ENCODE measurements at places on chromosomes 7 and 10.

DNA sequence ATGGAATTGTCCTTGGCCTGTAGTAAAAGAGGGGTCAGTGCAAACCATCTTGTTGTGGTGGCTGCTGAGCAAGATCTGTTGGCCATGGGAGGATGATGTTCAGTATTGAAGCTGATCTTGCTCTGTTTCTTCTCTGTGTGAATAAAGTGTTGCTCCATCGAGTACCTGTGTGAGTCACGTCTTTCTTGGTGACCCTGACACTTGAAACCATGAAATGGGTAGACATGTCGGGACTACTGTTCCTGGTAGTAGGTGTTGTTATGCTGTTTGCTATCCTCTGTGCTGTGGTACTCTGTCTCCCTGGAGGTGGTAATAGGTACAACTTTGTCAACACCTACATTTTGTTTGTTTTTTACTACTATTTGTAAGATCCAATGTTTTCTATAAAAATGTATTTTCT, 330.6 kb downstream of the MDFIC start:
- DNase-seq = no peak

- no peak for DNase-seq
These were observed 75.5 kb downstream of the COPG2 start for GRCh38 chr7:130593033-130593432.

GRCh38 chr7:13042605-13043236, 355.3 kb downstream of the ARL4A start:
- no peak for DNase-seq

- no peak for DNase-seq
These were observed 13.7 kb downstream of the NPTX2 start for GRCh38 chr7:98630770-98631169.

DNA sequence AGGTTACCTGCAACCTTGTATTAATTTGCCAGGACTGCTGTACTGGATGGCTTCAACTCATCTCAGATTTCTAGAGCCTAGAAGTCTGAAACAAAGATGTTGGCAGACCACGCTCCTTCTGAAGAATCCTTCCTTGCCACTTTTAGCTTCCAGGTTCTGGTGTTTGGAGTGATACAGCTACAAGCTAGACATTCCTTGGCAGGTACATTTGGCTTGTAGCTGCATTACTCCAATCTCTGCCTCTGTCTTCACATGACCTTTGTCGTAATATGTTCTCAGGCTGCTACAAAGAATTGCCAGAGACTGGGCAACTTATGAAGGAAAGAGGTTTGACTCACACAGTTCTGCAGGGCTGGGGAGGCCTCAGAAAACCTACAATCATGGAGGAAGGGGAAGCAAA, 146.3 kb downstream of the GALNT17 start:
- DNase-seq = no peak

DNA sequence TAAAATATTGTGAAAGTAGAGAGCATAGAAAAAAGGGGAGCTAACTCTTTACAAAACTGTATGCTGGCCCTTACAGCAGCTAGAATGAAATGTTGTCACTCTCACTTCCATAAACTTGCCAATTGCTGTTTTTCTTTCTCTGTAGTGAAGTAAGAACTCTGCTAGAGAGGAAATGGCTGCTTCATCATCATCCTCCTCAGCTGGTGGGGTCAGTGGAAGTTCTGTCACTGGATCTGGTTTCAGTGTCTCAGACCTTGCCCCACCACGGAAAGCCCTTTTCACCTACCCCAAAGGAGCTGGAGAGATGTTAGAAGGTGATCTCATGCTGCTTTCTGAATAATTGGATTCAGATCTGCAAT, 7.6 kb upstream of the ASCC1 start:
- no peak for DNase-seq

DNA sequence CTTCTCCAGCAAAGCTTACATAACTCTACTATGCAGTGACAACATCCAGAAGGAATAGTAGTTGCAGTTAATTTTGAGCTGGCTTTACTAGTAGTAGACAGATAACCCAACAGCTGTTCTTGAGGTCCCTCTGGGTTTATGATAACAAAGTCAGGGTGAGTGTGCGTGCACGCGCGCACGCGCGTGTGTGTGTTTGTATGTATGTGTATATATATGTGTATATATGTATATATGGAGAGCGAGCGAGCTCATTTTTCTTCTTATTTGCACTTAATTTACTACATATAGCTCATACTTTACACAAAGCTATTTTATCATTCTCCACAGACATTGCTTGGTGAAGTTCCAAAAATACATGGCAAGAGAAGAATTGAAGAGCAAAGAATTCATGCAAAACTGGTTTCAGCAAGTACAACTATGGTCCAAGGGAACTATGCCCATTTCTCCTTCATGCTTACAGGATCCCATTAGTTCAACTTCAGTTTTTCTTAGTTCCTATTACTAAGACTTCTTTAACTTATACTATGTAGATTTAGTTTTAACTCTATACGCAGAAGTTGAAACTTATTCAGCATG, 105.9 kb upstream of the TMEM168 start:
- DNase-seq = no peak

DNA sequence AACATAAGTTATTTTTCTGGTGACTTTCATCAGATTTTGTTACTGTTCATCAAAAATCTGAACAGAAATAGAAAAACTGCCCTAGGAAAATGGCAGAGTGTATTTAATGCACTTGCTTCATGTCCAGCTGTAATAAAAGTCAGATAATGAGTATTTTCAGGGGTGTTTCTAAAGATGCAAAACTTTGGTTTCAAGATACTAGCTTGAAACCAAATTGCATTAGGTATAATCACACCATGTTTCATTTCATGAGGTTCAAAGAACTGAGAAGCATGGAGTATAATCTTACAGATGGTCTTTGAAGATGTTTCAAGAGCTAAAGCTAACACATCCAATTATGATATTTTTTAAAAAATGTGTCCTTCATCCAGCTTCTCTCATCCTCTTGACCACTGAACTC, 128.9 kb downstream of the NRCAM start:
- DNase-seq = no peak

DNA sequence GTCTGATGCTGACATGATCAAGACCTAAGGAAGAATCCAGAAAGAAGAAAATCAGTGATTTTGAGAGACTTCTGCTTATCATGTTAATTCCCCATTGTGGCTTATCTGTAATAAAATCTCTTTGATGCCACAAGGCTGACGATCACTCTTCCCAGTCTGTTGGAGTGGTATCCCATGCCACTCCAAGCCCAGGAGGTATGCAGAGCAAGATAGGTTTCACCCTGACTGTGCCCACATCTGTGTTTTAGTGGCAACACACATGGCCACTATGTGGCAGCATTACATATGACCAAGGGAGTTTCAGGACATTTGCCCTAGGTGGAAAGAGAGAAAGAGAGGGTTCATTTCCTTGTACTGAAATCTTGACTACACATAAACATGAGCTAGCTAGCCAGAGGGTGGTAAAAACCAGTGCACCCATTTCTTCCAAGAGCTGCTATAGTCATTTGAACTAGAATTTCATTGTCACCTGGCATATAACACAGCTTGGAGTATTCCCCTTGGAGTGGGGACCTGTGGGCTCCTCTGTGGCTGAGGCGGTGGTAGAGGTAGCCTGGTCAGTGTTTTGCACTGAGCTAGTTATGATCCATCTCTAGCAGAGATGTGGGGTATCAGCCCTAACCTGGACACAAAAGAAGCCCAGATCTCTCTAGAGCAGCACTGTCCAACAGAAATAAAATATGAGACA, 20.8 kb downstream of the LAMB4 start:
- DNase-seq = no peak

- no peak for DNase-seq
These were observed 97.4 kb downstream of the AVL9 start for GRCh38 chr7:32592701-32593100.

GRCh38 chr7:92586403-92586802, 3.8 kb downstream of the FAM133B start:
- DNase-seq = no peak

GRCh38 chr7:104980841-104981671, 32.9 kb upstream of the KMT2E start:
- DNase-seq = no peak

GRCh38 chr7:40582539-40582938, 447.7 kb downstream of the SUGCT start:
- no peak for DNase-seq

- no peak for DNase-seq
These were observed 89.0 kb downstream of the CUL1 start for GRCh38 chr7:148787571-148788295.

DNA sequence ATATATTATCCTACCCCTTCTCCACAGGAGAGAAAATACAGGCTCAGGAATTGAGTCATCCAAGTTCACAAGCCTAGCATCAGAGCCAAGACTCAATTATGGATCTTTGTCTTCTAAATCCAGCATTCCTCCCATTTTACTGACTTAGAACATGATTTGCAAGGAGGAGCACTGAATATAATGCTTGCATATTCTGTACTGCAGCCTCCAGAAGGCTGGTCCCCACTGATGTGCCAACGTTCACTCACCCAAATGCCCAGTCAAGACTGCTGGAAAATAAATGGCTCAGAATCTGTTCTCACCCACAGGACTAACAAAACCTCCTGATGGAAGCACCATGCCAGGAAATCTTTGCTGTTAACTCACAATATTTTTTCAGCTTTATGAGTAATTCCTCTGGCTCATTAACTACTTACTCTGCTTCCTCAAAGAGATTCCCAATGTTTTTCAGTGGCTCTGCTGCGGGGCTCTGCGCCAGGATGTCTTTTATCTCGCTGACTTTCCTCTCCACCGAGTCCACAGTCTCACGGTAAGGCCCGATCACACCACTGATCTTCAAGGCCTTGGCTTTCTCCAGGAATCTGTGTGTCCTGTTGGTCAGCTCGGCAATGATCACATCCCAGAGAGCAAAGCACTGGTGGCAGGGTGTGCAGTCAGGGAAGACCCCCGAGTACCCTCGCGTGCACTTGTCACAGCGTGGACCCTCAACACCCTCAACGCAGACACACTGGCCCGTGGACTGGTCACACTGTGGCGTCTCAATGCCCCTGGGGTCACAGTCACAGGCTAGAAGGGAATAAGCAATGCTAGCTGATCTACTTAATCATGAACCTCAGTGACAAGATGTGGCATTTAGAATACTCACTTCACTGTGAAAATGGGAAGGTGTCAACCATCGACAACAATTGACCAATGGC, 48.8 kb downstream of the DLD start:
- DNase-seq = no peak

DNA sequence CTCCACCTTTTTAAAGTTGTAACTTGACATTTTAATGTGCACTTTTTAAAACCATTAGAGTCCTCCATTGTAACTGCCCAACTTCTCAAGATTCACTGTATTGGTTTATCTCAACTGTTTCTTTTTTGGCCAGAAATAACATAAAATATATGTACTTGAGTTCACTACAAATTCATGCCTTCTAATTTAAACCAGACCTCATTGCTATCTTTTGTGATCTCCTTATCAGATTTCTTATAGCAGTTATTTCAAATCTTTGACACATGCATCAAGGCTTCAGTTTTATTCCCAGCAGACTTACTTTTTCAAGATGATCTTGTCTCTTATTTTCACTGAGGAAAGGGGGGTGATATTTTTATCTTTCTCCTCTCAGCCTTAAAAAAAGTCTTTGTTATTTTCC, 154.3 kb downstream of the PHF14 start:
- no peak for DNase-seq

DNA sequence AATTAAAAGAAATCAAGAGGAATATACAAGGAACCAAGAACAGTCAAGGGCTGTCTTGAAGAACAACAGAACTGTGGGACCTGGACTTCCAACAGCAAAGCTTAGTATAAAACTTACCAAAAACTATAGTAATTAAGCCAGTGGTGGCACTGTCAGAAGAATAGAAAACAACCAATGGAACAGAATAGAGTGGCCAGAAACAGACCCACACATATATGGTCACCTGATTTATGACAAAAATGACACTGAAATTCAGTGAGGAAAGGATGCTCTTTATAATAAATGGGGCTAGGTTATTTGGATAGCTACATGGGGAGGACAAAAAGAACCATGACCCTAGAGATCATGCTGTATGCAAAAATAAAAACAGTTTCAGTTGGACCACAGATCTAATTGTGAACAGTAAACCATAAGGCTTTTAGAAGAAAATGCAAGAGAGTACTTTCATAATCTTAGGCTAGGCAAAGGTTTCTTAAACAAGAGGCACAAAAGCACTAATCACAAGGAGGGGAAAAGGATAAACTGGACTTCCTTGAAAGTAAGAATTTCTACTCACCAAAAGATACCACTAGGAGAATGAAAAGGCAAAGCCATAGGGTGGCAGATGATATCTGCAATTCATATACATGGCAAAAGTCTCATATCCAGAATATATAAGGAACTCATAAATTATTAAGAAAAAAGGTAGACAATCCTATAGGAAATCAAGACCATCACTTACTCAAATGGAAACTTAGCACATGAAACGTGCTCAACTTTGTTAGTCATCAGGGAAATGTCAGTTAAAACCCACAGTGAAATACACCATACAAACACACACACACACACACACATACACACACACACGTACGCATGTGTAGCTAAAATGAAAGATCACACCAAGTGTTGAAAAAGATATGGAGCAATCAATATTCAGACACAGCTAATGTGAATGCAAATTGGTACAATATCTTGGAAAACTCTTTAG, 20.8 kb downstream of the HYCC1 start:
- no peak for DNase-seq

DNA sequence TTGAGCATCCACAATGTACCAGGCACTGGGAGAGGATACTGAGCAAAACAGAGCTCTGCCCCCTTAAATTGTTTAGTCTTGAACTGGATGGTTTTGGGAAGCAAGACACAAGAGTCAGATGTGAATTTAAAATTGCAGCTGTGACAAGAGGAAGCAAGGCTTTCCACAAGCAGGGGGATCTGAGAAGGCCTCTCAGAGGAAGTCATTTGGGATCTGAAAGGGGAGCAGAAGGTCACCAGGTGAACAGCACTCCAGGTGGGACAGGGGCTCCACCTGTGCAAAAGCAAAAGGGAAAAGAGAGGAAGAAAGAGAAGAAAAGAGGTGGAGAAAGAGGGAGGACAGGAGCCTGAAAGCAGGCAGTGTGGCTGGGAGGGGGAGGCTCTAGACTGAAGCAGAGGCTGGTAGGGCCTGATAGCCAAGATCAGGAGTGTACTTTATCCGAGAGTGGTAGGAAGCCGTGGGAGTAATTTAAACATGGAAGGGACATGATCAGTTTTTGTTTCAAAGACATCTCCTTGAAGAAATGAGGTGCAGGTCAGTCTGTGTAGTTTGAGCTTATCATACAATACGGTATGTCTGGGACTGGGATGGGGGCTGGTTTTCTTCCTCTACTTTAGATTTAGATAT, 76.1 kb upstream of the DUSP5 start:
- DNase-seq = no peak

DNA sequence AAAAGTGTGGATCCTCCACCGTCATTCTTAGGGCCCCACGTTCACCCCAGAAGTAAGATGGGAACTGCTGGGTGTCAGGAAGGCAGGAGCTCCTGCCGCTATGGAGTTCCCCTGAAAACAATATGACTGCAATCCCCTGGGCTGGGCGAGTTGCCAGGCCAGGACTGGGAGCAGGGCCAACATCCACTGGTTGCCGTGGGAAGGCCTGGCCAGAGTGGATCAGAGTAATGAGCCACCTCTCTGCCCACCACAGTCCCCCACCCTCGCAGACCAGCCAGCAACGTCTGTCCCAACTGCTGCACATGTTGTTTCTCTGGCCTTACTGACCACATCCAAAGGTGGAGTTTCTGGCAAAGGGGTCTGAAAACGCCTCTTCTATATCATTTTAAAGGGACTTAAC, 86.6 kb downstream of the STRA8 start:
- no peak for DNase-seq

- peak; percentile 50 for DNase-seq
These were observed 287.5 kb downstream of the GRID1 start for GRCh38 chr10:86079088-86079487.

Measured in H1 (cell line).